ENCODE measurements at places on chromosomes 3 and 15.
A peak's percentile ranks its signal among the peaks of the same experiment; 100 is the strongest.

GRCh38 chr3:115553796-115554486 is 69.4 kb upstream of the GAP43 start:
- no peak for DNase-seq

DNA sequence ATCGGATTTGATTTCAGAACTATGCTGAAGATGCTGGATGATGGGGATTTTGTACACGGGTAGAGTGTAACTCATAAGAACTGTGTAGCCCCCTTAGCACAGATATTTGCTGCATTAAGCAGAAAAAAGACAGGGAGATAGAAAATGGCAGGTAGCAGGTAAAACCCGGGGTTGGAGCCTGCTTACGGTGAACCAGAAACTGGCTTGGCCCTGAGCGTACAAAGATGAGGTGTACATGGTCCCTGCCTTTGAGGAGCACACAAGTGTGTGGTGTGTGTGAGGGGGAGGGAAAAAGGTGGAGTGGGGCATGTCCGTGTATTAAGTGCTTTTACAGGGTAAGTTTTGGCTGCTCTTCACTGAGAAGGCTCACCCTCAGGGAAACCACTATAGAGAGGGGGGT is 3.5 kb downstream of the LPP start:
- no peak for DNase-seq

- no peak for DNase-seq
These were observed 108.1 kb downstream of the MAGI1 start for GRCh38 chr3:65930648-65931047.

DNA sequence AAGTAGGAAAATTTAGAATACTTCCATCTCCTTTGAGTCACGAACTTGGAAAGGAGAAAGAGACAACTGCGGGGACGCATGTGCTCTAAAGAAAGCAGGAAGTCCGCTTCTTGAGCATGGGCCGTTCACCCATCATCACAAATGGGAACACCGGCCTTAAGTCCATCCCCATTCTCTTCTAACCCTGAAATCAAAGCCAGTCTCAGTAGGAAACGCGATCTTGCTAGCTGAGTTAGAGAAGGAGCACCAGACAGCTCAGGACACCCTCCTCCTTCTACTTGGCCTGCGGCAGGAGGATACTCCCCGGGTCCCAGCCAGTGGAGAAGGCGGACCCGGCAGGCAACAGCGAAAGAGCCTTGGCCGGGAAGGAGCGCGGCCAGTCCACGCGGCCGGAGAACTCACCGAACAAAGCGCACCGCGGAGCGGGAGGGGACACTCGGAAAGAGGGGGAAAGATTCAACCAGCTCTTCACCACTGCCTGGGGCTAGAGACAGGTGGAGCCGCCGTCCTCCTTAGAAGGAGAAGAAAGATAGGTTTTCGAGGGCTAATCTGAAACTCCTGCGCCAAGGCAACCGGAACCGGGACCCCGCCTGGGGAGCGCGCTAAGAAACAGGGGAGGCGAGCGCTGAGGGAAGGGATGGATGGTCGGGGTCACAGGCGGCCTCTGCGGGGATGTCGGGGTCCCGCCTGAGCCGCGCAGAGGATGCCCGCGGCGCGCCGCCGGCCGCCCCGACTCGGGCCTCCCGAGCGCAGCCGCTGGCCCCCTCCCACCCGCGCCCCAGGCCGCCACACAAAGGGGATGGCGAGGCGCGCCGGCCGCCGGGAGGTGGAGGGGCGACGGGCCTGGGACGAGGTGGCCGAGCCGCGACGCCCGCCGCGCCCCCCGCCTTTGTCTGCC is 818 bp downstream of the SLC4A7 start:
- peak; percentile 57 for DNase-seq

GRCh38 chr3:111667621-111668239 is 72.6 kb upstream of the ZBED2 start:
- no peak for DNase-seq

GRCh38 chr15:29090617-29091466 is 178.8 kb downstream of the NSMCE3 start:
- peak; percentile 34 for DNase-seq

DNA sequence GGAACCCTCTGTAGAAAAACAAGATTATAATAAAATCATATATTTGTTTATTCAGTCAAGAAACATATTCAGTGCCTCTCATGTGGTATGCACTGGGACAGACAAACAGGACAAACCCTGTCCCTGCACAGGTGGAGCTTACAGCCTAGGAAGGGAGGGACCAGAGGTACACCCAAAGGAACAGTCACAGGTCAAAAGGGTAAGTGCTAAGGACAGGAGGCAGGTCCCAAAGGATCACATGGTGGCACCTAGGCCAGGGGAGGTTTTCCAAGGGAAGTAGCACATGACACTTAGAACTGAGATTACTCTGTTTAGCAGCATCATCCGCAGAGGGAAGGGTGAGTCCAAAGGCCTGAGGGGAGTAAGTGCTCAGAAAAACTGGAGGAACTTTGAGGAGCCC is 254.4 kb upstream of the ARRDC4 start:
- DNase-seq, result no peak

- DNase-seq, result no peak
These were observed 32.7 kb downstream of the SLC12A8 start for GRCh38 chr3:125179884-125180240.

- DNase-seq, result no peak
These were observed 146.9 kb downstream of the BBX start for GRCh38 chr3:107669669-107670068.

DNA sequence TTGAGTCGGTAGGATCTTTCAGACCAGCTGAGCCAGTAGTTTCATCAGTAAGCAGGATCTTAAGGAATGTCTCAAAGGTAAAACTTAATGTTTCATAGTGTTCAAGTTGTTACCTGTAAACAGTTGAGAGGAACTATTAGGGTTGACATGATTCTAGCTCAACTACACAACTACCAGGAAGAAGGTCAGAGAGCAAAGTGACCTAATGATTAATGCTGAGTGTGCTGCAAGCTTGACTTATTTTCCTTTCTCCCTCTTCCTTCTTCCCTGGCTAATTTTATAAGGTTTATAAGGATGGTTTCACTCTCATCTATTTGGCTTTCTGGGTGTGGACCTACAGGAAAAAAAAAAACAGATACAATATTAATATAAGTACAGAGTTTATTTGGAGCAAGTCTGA is 30.2 kb upstream of the LHFPL4 start:
- DNase-seq, result no peak
